ENCODE measurements at places on chromosomes 13 and 19.

- no peak for DNase-seq
Measured at GRCh38 chr19:16836115-16837034, 7.2 kb downstream of the SIN3B start.

- peak; percentile 81 for DNase-seq
Measured at GRCh38 chr19:42606660-42607351, 12.1 kb upstream of the CEACAM8 start.

- no peak for DNase-seq
Measured at GRCh38 chr19:4519521-4520277, 1.4 kb upstream of the PLIN4 start.

DNA sequence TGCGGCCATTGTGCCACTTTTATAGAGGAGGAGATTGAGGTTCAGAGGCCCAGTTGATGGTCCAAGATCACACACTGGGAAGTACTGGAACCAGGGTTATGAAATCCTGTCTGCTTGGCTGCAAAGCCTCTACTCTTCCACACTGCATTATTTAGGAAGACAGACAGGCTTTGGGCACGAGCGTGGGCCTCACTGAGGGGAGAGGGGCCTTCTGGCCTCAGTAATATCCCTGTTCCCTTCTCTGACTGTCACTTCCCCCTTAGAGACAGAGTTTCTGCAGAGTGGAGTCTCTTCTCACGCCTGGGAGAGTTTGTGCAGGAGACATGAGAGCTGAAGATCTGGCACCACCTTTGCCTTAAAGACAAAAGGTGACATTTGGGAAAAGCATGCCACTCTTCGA lies 49.0 kb upstream of the PNMA8B start:
- DNase-seq, result no peak
